ENCODE measurements at places on chromosomes 1 and 21. TPM values are rescaled to one million over a fixed set of nuclear protein-coding genes. Genes with fewer than 3 reads are reported as not detected.

Gene GIPC2
- total RNA-seq: not detected

Gene NPL
- total RNA-seq: 4.4 TPM

Gene ERRFI1
- total RNA-seq: 2.0 TPM

Gene ALX3
- total RNA-seq: not detected

Gene NR1I3
- total RNA-seq: not detected

Gene RGS13
- total RNA-seq: not detected

Gene AMY2A
- not detected for total RNA-seq

Gene CLCNKB
- not detected for total RNA-seq

Gene TLR5
- 0.09 TPM for total RNA-seq

Gene TBX15
- not detected for total RNA-seq

DNA sequence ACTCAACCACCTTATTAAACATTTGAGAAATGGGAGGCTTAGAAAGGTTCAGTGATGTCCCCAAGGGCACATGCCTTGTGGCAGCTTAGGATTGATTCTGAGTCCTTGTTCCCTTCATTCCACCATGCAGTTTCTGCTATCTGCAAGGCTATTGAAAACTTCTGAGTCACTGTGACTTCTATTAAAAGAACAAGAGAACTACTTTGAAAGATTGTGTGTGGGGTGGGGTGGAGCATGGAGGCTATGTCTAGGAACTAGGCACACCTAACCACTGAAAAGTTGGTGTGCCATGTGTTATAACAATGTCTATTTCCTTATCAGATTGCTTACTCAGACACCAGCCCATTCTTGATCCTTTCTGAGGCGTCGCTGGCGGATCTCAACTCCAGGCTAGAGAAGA lies 10.8 kb downstream of the MTARC1 start:
- no peak for DNase-seq

- DNase-seq: peak; percentile 73
These were observed 10.2 kb downstream of the EEIG2 start for GRCh38 chr1:108570128-108570527.

GRCh38 chr1:214623430-214623829 lies 20.4 kb downstream of the CENPF start:
- DNase-seq: no peak

DNA sequence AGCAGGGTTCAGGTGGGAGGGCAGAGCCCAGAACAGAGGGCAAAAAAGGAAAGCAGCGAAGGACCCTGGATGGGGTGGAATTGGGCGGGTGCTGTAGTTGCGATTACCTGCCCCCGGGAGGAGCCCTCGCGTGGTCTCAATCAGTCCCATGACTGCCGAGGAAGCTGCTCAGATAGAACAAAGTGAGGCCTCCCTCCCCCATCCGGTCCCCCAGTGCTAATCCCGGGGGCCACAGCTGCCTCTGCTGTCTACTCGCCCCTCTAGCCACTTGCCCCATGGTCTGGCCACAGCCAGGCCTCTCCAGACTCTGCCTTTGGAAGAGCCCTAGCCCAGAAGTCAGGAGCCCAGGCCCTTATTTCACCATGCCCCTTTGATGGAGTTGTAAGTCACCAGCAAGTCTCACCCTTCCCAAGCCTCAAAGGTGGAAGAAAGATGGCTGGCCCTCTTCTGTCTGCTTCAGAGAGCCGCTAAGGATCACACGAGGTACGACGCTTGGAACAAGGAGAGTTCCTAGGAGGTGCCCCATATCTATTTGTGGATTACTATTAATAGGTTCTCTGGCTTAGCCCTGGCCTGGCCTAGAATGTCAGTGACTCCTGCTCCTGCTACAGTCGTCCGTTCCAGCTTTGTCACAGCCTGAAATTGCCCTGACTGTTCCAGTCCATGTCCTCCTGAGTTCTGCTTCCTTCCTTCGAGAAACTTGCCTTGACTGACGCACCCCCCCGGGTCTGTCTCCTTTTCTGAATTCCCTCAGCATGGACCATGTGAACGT lies 16.4 kb downstream of the ECHDC2 start:
- peak; percentile 76 for DNase-seq

DNA sequence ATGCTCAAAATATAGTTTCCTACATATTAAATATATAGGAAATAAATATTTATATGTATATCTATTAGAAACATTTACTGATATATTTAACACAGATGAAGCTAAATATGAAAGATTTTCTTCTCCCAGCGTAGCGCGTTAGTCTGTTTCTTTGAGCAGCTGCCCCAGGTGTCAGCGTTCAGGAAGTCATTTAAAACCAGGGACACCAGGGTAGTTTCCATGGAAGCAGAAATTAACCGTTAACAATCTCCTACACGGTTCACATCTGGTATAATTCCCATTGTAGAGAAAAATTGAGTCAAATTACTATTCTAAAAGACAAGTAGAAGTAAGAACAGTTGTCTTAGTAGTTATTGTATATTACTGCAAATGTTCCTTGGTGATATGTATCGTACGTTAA lies 1443.7 kb downstream of the MRPL39 start:
- DNase-seq: no peak

- peak; percentile 96 for DNase-seq
These were observed at the start of gene TP53BP2 for GRCh38 chr1:223845810-223846682. Gene TP53BP2 (minus strand): TSS chr1:223845947. CDS start chr1:223845680, 267 bp downstream.

- DNase-seq: no peak
These were observed 21.4 kb upstream of the LYPD8 start for GRCh38 chr1:248776991-248777390.

DNA sequence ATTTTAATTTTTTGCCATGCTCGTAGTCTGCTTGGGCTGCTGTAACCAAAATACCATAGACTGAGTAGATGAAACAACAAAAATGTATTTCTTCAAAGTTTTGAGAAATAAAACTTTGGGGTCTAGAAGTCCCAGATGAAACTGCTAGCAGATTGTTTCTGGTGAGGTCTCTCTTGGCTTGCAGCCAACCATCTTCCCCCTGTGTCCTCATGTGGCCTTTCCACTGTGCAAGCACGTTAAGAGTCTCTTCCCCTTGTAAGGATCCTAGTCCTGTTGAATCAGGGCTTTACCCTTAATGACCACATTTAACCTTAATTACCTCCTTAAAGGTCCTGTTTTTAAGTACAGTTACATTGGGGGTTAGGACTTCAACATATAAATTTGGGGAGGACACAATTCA lies 86.6 kb downstream of the PTBP2 start:
- DNase-seq: no peak

DNA sequence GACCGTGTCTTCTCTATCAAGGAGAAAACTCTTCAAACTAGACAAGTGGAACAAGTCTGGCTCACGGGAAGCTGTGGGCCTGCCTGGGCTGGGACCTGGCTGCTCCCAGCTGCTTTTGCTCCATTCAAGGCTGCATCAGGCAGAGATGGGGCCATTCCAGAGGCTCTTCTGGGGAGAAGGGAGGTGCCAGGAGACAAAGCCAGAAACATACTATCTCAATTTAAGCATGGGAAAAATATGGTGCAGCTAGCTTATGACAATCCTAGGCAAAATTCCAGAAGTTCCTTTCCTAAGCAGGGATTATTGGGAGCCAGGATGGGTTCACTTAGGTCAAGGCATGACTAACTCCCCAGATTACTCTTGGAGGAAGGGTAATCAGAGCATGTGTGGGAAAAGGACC lies 90.8 kb upstream of the SLC2A1 start:
- no peak for DNase-seq

- no peak for DNase-seq
These were observed 30.1 kb downstream of the CDCA8 start for GRCh38 chr1:37722181-37723071.

DNA sequence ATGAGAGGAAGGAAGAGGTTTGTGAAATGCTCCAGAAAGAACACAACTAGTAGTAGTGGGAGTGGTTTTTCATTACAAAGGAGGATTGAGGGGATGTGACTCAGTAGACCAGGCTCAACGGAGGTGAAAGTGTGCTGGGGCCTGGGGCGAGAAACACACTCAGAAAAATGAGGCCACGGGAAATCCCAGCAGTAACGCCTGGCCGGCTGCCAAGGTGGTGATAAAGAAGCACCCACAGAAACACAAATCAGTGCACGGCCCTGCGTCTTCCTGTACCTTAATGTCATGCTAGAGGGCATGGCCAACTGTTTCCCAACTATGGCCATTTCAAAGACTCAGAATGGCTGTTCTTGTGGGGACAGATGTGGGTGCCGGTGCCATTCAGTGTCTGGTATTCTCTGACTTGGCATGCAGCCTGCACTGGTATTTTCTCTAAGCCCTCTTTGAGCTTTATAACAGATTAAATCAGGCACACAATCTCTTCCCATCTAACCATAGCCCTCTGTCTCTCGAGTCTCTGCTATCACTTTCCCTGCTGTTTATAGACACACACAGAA lies 38.2 kb downstream of the URB2 start:
- peak; percentile 80 for DNase-seq

- no peak for DNase-seq
These were observed 1.8 kb upstream of the SLC26A9 start for GRCh38 chr1:205945069-205945468.

GRCh38 chr1:153597206-153597605 lies 15.7 kb downstream of the S100A16 start:
- DNase-seq: no peak

- peak; percentile 83 for DNase-seq
These were observed 106.0 kb downstream of the SLC45A1 start for GRCh38 chr1:8423692-8424538.

DNA sequence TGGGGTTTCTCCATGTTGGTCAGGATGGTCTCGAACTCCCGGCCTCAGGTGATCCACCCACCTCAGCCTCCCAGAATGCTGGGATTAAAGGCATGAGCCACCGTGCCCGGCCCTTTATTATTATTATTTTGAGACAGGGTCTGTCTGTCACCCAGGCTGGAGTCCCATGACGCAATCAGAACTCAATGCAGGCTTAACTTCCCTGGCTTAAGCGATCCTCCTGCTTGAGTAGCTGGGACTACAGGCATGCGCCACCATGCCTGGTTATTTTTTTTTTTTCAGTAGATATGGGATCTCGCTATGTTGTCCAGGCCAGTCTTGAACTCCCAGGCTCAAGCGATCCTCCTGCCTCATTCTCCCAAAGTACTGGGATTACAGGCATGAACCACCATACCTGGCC lies 47.1 kb upstream of the CITED4 start:
- no peak for DNase-seq

DNA sequence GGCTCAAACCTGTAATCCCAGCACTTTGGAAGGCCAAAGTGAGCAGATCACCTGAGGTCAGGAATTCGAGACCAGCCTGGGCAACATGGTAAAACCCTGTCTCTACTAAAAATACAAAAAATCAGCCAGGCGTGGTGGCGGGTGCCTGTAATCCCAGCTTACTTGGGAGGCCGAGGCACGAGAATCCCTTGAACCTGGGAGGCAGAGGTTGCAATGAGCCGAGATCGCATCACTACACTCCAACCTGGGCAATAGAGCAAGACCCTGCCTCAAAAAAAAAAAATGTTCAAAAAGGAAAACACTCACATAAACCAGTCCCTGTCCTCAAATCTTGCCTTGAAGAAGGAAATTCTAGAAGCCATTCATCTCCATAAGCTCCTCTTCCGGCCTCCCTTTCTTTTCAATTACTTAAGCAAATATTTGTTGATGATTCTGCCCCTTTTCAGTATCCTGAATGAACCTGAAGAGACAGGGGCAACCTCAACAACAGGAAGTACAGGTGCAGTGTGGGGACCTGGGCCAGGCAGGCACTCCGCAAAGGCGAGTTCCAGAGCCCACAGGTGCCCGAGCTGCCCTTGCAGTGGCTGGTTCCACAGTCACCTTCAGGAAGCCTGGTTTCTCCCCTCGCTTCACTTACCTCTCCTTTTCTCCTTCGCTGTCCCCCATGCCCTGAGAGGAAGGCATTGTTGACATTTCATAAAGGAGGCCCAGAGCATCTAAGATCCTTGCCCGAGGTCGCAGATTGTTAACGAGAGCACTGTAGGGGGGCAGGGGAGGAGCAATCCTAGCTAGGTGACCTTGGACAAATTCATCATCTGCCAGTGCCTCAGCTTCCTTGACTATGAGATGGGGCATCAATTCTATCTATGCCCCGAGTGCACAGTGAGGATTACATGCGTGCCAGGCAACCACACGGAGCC lies 8.9 kb upstream of the LEFTY1 start:
- peak; percentile 74 for DNase-seq

GRCh38 chr1:103492003-103492625 lies 33.4 kb upstream of the RNPC3 start:
- no peak for DNase-seq

DNA sequence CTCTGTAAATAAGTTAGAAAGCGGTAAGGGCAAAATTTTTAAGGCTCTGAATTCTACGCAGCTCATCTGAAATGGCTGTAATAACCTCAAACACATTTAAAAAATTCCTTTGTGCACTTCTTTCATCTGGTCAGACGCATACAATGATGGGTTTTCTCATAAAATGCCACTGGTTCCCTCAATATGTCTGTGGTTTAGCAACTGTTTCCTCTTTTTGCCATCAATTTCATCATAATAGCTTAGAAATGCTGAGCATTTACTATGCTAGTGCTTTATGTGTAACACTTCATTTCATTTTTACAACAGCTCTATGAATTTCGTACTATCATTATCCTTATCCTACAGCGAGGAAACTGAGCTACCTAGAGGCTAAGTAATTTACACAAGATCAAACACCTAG lies 35.3 kb upstream of the DMRTA2 start:
- no peak for DNase-seq

DNA sequence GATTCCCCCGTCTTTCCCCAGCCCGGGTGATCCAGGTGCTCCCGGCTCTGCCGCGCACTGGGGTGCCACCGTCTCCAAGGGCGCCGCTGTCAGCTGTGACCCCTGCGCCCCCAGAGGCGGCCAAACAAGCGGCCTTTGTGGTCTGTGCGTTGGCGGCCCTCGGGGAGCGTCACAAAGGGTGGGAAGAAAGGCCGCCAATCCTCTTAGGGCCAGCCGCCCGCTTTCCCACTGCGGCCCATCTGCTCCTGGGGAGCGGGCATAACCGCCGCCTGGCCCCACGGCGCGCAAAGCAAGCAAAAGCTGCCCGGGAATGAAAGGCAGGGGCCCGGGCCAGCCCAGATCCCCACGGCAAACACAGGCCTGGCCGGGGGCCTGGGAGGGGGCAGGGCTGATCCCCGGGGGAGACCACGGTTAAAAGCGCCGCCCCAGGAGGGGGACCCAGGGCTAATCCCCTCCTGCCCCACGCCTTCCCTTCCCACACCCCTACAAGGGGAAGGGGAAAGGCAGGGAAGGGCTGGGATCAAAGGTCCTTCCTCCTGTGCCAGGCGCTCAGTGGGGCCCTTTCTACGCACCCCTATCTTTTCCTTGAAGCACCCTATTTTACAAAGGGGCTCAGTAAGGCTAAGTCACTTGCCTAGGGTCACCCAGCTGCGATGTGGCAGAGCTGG lies 24.0 kb downstream of the C1QB start:
- DNase-seq: no peak

- DNase-seq: no peak
These were observed 490.4 kb upstream of the C1orf87 start for GRCh38 chr1:60563777-60564535.

GRCh38 chr21:41650526-41651145 lies 116.2 kb downstream of the RIPK4 start:
- no peak for DNase-seq

GRCh38 chr1:93722081-93723031 lies 40.7 kb upstream of the BCAR3 start:
- DNase-seq: no peak

DNA sequence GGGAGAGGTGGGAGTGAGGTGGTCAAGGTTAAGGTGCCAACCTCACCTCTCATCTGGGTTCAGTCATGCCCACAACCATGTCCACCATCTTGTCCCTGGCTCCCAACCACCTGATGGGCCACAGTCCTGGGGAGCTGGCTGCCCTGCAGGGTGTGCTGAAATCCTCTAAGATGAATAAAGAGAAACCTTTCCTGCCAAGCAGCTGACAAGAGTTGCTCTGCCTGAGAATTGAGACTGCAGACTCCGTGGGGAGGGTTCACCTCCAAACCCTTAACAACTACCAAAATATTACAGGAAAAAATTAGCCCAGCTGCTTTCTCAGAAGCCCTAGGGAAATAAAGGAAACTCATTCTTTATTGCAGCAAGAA lies 15.2 kb upstream of the FGR start:
- DNase-seq: peak; percentile 60

- no peak for DNase-seq
These were observed 5.2 kb downstream of the NPPA start for GRCh38 chr1:11842154-11843041.
